ENCODE measurements at places on chromosomes 13 and 19.

- DNase-seq: no peak
Observed at GRCh38 chr13:93862259-93862658, 617.2 kb downstream of the DCT start.

DNA sequence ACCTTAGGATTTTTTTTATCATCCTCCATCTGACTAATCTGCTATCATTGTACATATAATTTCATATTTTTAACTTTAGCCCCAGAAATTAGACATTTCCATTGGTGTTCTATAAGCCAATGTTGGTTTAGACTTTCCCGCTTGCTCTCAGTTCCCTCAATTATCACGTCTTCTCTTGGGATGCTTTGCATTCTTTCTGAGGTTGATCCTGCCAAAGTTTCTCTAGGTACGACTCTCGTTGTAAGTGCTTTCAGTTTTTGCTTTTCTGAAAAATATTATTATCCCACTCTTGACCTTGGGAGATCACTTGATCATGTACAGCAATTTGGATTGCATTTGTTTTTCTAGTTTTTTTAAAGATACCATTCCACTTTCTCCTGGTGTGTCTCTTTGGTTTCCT, 270.2 kb downstream of the IRS2 start:
- DNase-seq: no peak

DNA sequence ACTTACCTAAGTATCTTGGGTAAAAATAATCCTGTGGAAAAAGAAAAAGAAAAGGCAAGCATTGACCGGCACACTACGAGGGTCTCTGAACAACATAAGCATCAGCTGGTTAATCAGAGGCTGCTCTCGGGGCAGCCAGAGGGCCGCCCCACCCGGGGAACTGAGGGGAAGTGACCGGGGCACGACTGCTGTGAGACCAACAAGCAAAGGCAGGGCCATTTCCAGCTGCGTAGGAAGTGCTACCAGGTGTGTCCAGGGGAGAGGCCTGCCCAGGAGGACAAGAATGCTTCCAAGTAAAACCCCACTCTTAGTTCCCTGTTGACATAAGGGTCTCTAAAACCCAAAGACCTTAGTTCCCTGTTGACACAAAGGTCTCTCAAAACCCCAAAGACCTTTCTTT, 15.9 kb downstream of the GAS6 start:
- DNase-seq: no peak

- no peak for DNase-seq
Observed at GRCh38 chr19:13441810-13442512, 64.3 kb downstream of the CACNA1A start.

DNA sequence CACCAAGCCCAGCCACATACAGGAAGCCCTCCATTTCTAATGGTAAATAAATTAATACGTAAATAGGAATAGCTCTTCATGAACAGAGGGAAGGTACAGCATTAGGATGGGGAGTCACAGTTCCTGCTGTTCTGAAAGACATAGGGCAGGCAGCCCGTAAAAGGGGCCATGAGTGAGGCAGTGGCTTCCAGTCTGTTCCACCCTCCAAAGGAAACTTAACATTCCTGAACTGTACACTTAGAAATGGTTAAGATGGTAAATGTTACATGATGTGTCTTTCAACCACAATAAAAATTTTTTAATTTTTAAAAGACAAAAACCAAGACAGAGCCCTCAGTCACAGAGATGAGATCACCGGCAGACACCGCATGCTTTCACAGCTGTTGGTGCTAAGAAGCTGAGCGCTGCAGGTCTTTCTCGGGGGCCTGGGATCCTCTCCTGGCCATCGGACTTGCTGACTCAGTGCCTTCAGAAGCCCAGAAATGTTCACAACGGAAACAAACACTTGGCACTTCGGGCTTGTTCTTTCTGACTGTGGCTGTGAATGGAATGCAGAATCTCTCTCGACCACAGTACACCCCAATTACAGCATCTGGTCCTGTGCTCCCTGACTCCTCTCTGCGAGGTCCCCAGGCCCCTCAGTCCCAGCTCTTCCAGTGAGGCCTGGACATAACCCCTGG, 36.4 kb downstream of the EPS15L1 start:
- no peak for DNase-seq

DNA sequence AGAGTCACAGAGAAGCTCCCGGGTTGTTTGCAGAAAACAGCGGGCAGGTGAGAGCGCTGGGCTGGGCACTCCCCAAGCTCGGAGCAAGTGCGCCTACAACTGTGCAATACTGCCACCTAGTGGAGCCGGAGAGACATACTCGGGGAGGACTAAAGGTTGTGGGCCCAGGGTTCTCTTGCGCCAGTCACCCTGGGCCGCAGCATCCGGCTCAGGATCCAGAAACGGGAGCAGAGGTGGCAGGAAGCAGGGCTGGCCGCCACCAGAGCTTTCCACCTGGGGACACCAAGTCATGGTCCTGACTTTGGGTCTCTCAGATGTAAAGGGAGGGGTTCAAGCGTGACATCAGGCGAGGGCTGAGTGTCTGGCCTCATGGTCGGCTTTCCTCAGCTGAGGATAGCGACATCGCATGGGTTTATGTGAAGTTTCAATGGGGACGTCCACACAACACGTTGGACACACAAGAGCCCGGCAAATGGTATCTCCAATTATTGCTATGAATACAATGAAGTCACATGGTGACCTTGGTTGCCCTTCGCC, 11.2 kb upstream of the KLK4 start:
- DNase-seq: peak; percentile 70

DNA sequence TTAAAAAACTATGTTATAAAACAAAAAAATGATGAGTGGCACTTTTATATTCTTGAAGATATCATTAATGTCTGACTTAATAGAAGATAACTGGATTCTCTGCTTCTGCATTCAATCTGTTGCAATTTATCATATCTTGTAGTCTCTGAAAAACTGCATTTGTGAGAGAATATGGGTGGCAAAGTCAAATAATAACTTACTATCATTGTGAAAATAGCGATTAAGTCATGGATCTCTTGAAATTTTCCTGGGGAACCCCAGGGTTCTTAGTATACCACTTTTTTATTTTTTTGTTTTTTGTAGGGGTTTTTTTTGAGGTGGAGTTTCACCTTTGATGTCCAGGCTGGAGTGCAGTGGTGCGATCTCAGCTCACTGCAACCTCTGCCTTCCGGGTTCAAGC, 127.1 kb downstream of the STOML3 start:
- DNase-seq: no peak

DNA sequence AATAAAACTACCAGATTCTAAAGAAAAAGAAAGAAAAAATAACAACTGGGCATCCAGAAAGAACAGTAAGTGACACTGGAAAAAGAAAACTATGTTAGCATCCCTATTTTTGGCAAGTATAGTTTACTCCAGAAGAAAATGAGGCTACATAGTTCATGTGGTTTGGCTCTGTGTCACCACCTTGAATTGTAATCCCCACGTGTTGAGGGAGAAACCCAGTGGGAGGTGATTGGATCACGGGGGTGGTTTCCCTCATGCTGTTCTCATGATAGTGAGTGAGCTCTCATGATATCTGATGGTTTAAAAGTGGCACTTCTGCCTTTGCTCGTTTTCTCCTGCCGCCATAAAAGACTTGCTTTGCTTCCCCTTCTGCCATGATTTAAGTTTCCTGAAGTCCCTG, 76.9 kb downstream of the ITGBL1 start:
- no peak for DNase-seq

Data from CD14-positive monocyte (primary cell).